ENCODE measurements at places on chromosomes 4 and X. TPM values are rescaled to one million over a fixed set of nuclear protein-coding genes. Genes with fewer than 3 reads are reported as not detected.

The SRP72 gene
- total RNA-seq, result 44.5 TPM

The PABPC1L2B gene
- 0.06 TPM for total RNA-seq

The DAPP1 gene
- total RNA-seq, result 0.03 TPM

The SH2D1A gene
- not detected for total RNA-seq

The EREG gene
- total RNA-seq, result 0.54 TPM

The GAB1 gene
- 6.7 TPM for total RNA-seq

The KLF8 gene
- total RNA-seq, result 0.51 TPM

The EFHC2 gene
- total RNA-seq, result 0.51 TPM

The GABRG1 gene
- not detected for total RNA-seq

Data from Daoy (cell line).